ENCODE measurements at places on chromosomes 5 and 9. TPM values are rescaled to one million over a fixed set of nuclear protein-coding genes. Genes with fewer than 3 reads are reported as not detected.
A peak's percentile ranks its signal among the peaks of the same experiment; 100 is the strongest.

- no peak for DNase-seq
These were observed 246.1 kb upstream of the ZNF462 start for GRCh38 chr9:106616851-106617345.

DNA sequence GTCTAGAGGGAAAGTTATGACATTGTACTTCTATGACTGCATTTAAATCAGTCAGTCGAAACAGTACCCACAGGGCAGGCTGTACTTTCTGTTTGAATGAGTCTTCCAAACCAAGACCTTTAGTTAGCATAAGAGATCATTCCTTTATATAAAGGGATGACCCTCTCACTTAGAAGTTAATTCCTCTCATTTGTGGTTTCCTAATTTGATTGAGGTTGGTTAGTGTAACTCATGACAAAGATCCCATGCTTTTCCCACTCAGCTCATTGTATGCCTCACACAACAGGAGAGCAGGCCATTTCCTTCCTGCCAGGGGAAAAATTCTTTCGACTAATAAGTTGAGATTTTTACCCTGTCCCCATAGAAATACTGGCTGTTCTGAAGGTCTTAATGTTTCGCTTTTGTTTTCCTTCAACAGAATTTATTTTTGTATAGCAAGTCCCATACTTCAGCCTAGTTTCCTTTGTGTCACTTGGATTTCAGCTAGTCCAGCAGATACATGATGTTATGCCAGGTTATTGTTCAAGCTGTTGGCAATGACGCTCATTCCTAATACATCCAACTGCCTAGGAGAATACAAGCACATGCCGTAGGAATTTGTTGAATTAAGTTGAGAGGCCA, 500.7 kb downstream of the SPATA31D1 start:
- no peak for DNase-seq

- no peak for DNase-seq
These were observed 176.9 kb upstream of the SLC12A2 start for GRCh38 chr5:127906562-127907204.

DNA sequence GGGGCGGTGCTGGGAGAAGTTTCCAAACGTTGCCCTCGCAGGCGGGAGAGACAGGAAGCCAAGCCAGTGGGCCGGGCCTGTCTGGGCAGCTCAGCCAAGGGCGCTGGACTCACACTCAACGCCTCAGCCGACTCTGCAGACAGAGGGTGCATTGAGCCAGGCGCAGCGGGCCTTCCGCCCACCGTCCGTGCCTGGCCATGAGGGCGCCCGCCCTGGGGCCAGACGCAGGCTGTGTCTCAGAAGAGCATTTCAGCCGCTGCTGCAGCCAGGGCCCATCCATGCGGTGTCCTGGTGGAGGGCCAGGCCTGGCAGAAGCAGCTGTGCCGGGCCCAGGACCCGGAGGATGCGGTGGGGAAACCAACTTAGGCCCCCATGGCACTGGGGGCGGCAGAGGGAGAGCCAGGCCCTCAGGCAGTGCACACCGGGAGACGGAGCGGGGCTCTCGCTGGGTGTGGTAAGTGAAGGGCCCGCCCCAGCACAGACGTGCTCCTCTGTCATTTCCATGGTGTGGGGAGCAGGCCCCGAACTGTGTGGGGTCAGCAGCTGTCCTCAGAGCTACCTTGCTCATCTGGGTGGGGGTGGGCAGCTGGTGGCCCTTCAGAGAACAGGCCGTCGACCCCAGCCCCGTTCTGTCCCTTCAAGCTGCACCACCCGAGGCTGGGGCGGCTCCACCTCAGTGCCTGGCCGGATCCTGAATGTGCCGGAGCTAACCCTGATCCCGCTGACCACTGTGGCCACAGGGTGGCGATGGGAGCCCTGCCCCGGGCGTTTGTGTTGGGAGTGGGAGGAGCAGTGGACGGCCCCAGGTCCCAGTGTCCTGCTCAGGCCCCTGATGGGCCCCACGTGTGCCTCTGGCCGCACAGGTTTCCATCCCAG, 18.0 kb downstream of the DNLZ start:
- DNase-seq = no peak

GRCh38 chr5:54829676-54830535, 155.5 kb downstream of the ESM1 start:
- no peak for DNase-seq

DNA sequence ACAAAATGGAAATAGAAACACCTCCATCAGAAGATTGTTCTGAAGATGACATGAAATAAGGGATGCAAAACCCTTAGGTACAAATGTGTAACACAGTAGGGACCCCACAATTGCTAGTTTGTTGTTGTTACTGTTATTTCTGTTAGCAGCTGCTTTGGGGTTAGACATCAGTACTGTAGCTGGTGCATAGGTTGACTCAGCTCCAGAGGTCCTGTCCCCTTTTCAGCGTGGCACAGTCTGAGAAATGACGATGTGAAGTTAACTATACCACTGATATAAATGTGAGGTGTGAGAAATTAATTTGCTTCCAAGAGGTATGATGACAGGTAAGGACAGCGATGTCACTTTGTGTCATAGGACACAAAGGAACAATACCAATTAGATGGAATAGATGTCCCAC, 384.6 kb upstream of the KLF4 start:
- DNase-seq = no peak

BTNL8 gene
- 1.7 TPM for total RNA-seq

PKD2L2 gene
- total RNA-seq = 0.38 TPM

DNA sequence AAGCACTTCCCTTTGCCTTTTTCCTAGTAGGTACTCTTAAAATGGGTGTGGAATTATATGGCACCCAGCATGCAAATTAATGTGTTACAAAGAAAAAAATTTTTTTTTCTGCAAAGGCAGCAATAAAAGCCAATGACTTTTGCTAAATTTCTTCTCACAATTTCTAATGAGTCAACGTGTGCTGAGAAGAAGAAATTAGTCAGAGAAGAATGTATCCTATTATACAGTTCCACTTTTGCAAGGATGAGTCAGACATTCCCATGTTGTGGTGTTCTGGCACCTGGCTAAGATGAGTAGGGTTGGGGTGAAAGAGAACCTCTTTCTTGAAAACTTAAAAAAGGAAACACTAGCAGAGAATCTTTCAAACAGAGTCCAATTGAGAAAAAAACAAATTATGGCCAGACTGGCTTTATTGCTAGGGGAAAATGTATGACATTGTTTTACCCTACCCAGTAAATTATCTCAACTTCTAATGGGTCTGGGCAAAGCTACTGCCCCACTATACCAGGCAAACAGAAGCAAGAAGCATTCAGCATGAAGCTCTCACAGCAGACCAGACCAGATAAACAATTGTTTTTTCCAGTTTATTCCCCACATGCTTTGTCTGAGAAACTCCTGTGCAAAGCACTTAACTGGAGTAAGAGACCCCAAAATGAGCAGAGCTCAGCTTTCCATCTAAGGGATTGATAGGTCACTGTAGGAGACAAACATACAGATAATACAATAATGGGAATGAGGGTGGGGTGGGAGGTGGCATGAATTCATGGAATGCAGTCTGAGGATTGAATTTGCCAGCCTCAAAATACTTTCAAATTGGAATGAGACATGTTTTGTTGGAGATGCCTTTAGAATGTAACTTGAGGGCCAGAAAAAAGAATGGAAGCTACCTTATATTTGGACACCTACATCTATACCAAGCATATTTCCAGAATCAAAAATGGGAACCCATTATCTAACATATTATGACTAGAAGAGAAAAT, 220.8 kb upstream of the RFX3 start:
- no peak for DNase-seq

- DNase-seq = no peak
These were observed 287.5 kb downstream of the SMARCA2 start for GRCh38 chr9:2302606-2303005.

PROP1 gene
- not detected for total RNA-seq

- no peak for DNase-seq
These were observed 114.7 kb upstream of the TXNDC8 start for GRCh38 chr9:110452227-110452801.

DNA sequence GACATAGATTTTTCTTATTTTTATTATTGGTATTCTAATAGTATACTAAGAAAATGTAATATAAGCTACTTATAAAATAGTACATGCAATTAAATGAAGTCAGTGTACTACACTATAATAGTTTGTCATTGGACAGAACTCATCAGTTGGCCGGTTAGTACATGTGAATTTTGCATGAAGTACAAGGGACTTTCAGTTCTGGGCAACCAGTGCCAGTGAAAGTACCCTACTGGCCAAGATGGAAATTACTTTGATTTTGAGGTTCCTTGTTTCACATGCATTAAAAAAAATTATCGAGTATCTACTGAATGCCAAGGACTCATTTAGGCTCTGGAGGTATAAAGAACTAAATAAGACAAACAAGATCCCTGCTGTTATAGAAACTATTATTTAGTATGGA, 213.4 kb upstream of the ELL2 start:
- no peak for DNase-seq

- DNase-seq = no peak
These were observed 462.1 kb downstream of the TMEM38B start for GRCh38 chr9:106156465-106156864.

ITGA2 gene
- total RNA-seq = 37.0 TPM

IL9 gene
- total RNA-seq = not detected

PCDHGA12 gene
- total RNA-seq = 0.07 TPM

DNA sequence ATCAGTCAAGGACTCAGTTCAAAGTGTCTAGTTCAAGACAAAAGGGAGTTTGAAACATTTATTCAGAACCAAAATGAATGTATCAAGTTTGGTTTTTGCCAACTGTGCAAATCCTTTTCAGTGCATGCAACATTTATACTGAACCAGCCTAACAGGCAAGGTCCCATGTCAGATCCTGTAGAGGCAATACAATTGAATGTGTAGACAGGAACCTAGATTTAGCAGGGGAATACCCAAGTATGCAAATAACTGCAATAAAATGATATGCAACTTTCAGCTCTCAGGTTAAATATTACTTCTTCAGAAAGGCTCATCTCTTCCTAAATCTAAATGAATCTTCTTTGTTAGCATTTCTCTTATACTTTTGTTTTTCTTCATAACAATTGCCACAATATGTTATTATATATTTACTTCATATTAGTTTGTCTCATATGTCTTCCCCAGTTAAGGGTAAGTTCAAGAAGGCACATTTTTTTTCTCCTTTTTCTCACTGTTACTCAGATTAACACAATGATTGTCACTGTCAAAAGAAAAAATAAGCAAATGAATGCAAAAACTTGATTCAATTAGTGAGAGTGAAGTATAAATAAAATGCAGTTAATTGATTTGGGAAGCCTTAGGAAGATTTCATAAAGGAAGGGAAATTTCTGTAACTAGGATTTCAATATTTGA, 163.9 kb upstream of the RASA1 start:
- DNase-seq = no peak

GRXCR2 gene
- not detected for total RNA-seq

GRCh38 chr9:69748304-69748703, 11.5 kb downstream of the PTAR1 start:
- no peak for DNase-seq

- peak; percentile 71 for DNase-seq
These were observed 115.9 kb downstream of the RGS3 start for GRCh38 chr9:113579283-113580040.

GRCh38 chr9:13555516-13555915, 276.0 kb upstream of the MPDZ start:
- DNase-seq = no peak

DNA sequence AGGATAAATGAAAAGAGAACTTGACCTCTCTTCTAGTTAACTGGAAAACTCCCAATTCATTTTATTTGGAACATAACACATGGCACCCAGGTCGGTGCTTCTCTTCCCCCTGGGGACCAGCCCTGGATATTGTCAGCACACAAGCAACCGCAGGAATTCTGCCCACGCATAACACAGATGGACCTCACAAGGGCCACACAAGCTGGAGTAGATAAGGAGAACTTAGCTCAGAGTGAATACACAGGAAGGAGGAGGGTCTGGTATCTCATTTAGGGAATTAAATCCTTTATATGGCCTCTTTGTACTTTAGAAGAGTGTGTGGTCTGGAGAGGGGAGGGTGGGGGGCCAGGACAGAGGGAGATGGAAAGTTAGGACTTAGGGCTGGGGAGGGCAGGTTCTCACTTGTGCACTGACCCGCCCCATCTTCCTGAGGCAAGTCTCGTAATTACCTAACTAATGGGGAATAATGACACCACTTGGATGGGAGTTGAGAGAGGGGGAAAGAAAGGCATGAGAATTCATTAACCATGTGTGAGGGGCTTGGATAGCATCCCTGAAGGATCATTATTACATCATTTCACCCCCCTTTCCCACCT, 341.2 kb upstream of the WWC1 start:
- DNase-seq = no peak

- DNase-seq = no peak
These were observed 197.1 kb downstream of the ZNF462 start for GRCh38 chr9:107060062-107060461.

DNA sequence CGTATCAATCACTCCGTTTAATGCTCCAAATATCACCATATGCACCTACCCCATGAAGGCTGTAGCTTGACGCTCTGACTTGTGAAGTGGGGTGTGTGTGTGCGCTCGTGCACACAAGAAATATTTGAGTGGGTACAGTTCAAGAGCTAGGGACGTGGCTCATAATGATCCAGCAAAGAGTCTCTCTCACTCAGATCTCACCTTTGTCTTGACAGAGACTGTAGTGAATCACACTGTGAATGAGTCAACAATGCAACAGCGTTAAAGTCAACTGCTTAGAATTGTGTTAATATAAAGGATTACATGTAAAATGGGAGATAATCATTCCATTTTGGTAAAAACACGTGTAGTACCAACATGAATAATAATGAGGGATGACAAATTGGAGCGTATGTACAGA, 119.4 kb downstream of the MED27 start:
- DNase-seq = no peak

- no peak for DNase-seq
These were observed 50.4 kb downstream of the CYSTM1 start for GRCh38 chr5:140225396-140225795.

FOXD4L5 gene
- total RNA-seq = 0.23 TPM

GRCh38 chr9:130997925-130998596, 10.9 kb upstream of the LAMC3 start:
- DNase-seq = peak; percentile 62

- no peak for DNase-seq
These were observed 184.2 kb upstream of the TMEM161B start for GRCh38 chr5:88452820-88453219.

IGFBPL1 gene
- not detected for total RNA-seq

- no peak for DNase-seq
These were observed 60.1 kb upstream of the ZNF608 start for GRCh38 chr5:124806373-124807077.

DNA sequence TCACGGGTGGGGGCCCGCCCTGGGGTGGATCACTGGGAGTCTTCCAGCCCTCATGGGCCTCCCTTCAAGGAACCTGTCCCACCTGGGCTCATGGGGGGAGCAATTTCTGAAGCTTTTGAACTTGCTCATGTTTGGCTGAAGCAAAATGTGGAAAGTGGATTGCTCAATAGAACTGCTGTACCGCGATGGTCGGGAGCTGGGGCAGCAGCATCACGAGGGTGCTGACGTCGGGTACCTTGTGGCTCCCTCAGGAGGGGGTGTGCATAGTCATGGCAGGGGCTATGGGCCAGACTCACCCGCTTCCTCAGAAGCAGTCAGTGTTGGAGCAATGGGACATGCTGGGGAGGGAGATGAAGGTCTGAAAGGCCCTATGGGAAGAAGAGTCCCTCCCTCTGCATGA, 57.9 kb downstream of the PRRT1B start:
- DNase-seq = no peak

GRCh38 chr9:79701651-79702050, 129.9 kb downstream of the TLE4 start:
- DNase-seq = no peak
